ENCODE measurements at places on chromosomes 16 and 17.

GRCh38 chr17:14737984-14738651 lies 437.2 kb downstream of the HS3ST3B1 start:
- DNase-seq, result peak; percentile 98

DNA sequence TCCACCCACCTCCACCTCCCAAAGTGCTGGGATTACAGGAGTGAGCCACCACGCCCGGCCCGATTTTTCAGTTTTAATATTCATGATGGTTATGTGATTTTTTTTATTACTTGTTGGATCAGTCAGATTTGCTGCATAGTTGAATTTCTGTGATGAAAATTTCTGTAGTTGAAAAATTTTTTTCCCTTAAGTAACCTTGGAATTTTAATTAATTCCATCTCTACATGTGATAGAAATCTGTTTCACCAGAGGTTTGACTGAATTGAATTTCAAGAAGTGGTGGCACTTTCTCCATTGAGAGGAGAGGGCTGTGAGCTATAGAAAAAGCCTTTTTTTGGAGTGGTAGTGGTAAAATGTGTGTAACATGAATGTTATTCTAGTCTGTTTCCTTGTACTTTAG lies 24.7 kb downstream of the WIPF2 start:
- DNase-seq, result no peak

- no peak for DNase-seq
Observed at GRCh38 chr17:17722081-17722905, 41.0 kb downstream of the RAI1 start.

DNA sequence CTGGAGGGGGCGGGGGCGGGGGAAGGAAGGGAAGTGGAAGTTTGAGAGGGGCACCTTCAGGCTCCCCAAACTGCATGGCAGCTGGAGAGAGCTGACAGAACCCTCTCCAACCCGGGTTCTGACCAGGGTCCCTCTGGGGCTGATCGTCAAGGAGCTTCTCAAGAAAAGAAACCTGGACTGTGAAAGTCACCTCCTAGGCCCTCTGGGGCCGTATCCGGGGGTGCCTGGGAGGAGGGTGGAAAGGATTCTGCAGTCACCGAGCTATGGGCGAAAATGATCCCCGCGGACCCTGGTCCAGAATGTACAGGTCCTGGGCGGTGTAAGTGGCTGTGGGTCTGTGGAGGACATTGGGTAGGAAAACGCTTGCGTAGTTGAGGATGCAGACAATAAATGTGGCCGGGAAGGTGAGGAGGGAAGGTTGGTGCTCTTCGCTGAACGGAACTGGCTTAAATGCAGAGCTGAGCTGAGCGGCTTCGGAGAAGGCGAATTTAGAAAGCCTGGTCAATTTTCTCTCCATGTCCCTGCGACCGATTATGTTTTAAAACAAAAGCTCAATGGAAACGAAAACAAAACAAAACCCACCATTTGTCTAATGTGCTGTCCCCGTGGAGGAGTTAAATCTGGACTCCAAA lies 3.6 kb upstream of the LHX1 start:
- no peak for DNase-seq
